ENCODE measurements at places on chromosomes 1 and 21.
A peak's percentile ranks its signal among the peaks of the same experiment; 100 is the strongest.

GRCh38 chr21:42505090-42505726, 8.4 kb upstream of the SLC37A1 start:
- no peak for DNase-seq

DNA sequence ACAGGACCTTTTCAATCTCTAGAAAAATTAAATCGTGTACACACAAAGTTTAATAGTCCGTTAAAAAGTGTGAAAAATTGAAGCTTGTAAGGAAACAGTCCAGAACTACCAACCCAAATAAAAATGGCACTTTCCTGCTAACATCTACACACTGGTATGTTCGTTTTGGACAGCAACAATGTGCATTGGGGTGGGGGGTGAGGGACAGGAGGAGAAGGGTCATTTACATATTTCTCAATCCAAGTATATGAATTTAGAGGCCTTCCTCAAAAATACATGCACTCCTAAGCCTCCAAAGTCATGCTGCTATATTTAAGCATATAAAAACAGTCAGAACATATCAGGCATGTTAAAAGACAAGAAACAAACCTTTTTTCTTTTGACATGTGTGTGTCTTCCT, 2.5 kb downstream of the PPP1R15B start:
- no peak for DNase-seq

- DNase-seq, result no peak
These were observed 181.5 kb downstream of the NPHP4 start for GRCh38 chr1:5810553-5811270.

DNA sequence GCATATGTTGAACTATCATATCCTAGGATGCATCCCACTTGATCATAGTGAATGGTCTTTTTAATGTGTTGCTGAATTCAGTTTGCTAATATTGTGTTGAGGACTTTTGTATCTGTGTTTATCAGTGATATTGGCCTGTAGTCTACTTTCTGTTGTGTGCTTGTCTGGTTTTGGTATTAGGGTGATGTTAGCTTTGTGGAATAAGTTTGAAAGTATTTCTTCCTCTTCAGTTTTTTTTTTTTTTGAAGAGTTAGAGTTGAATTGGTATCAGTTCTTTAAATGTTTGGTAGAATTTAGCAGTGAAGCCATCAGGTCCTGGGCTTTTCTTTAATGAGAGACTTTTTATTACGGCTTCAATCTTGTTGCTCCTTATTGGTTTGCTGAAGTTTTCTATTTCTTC, 162.3 kb downstream of the VAV3 start:
- DNase-seq, result no peak

- no peak for DNase-seq
These were observed 7.7 kb upstream of the SLC5A9 start for GRCh38 chr1:48214820-48215219.

- no peak for DNase-seq
These were observed 78.4 kb downstream of the OLFM3 start for GRCh38 chr1:101918277-101918676.

- no peak for DNase-seq
These were observed 39.6 kb upstream of the GPR52 start for GRCh38 chr1:174408146-174408545.

- no peak for DNase-seq
These were observed 625.6 kb downstream of the PTPRU start for GRCh38 chr1:29861922-29862321.

GRCh38 chr1:175192111-175192629, 406 bp downstream of the KIAA0040 start:
- DNase-seq, result peak; percentile 17

DNA sequence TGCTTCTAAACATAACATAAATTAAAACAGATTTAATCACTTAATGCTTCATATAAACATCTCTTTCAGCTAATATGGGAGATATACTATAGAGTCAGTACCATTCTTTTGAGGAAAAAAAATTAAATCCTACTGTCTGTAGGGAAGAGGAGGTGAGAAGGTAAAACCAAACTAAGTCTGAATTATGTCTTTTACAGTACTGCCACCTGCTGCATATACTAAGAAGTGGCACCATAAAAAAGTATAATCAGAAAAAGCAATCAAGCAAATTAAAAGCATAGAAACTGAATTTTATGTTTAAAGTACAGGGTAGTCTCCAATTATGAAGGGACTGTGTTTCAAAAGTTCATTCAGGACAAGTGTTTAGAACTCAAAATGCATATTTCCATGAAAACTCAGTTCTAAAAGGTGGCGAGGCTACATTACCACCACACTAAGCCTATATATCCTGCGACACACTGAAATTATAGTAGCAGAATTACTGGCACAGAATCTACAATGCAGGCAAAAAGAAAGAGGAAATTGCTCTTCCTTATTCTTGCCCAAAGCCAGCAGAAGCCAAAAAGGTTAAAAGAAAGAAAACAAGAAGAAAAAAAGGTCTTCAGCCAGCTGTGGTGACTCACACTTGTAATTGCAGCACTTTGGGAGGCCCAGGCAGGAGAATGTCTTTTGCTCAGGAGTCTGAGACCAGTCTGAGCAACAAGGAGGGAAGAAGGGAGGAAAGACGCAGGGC, 9.0 kb downstream of the NSL1 start:
- peak; percentile 57 for DNase-seq

DNA sequence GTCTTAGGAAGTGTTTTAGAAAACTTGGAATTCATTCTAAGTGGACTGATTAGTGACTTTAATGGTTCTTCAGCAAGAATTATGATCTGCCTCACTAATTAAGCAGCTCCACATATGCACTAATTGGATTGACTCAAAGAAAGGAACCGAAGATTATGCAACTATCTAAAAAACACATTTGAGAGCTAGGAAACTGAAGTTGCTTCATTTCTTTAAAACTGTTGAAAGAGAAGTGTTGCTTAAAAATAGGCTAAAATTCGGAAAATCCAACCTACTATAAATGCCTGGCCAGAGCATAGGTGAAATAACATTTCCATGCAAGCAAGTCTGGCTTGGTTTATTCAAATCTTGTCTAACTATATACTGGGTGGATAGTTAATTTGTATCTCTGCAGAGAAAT, 502.9 kb upstream of the ZRANB2 start:
- no peak for DNase-seq

- DNase-seq, result no peak
These were observed 142.9 kb downstream of the BACH1 start for GRCh38 chr21:29441651-29442050.

DNA sequence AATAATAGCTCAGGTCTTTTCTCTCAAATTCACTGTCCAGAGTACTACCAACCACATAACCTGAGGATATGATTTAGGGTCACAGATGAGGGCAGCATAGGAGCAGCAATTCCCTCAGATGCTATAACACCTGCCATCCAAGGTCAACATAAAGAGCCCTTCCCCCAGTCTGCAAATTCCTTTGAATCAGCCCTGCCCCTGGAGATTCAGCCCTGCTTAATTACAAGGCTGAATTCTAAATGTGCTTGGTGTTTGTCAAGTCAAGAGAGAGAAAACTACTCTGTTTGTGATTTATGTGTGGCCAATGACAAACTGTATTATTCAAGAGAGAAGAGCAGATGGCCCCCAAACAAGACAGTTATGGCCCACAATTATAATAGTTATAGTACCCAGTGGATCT, 195.7 kb upstream of the ADGRL2 start:
- DNase-seq, result no peak

GRCh38 chr1:112707221-112708001, 484 bp upstream of the RHOC start:
- peak; percentile 88 for DNase-seq

DNA sequence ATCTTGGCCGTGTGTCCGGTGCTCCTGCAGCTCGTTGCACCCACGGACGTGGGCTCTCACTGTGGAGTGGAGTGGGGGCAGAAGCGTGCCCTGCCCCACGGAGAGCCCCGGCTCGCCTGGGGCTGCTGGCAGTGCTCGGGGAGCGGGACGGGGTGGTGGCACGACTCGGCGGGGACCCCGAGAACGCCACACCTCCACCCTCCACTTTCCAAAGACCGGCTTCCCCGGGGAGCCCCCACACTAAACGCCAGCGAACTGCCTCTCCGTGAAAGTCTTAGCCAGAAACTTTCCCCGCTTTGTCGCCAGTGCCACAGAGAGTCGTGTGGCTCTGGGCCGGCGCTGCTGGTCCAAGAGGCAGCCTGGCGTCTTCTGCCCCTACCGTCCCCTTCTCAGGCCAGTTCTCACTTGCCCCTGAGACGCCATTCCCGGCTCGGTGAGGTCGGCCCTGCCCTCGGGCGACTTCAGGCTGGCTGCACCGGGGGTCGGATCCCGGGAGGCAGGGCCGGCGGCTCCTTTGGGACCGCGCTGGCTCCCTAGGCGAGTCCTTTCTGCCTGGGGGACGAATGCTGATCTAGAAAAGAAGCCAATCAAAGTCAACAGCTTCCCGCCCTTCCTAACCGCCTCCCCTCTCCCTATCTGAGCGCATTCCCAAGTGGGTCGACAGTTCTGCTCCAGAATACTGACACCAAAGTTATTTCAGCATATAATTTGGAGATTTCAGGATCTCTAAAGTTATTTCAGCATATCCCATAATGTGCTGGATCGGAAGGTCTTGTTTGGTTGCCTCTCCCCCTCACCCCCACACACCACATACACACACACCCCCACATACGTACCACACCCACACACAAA, 2.6 kb upstream of the SAMD13 start:
- peak; percentile 39 for DNase-seq

Measured in ACHN (cell line).